ENCODE measurements at places on chromosomes 11 and 22.

GRCh38 chr22:44247346-44247745, 65.4 kb downstream of the SHISAL1 start:
- peak; percentile 6 for DNase-seq

DNA sequence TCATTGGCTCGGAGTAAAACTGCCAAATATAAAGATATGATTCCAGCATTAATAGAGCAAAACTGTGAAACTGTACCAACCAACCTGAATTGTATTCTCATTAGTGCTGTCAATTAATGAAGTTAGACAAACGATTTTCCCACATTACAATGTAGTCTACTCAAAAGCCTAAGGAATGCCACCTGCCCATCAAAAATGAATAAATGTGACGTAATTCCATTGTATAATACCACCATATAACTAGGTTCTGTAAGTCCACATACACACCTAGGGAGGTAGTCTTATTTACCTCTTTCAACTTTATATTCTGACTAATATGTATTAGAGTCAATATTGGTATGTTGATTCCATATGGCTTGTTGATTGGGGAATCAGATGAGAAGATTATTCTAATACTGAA, 76.2 kb downstream of the FAM76B start:
- no peak for DNase-seq

DNA sequence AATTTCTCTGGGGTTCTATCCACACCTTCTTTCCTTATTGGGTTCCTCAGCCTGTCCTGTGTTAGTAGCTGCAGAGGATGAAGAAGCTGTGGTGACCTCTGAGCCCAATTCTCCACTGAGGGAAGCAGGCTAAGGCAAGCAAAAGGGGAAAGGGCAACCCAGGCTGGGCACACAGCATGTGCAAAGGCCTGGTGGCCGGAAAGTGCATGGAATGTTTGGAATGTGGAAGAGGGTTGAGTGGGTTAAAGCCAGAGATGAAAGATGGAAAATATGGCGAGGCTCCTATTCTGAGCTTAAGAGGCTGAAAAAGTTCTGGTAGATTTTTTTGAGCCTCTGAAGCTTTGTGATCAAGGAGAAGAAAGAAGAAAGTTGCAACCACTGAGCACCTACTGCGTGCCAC, 247.1 kb downstream of the MIAT start:
- no peak for DNase-seq

DNA sequence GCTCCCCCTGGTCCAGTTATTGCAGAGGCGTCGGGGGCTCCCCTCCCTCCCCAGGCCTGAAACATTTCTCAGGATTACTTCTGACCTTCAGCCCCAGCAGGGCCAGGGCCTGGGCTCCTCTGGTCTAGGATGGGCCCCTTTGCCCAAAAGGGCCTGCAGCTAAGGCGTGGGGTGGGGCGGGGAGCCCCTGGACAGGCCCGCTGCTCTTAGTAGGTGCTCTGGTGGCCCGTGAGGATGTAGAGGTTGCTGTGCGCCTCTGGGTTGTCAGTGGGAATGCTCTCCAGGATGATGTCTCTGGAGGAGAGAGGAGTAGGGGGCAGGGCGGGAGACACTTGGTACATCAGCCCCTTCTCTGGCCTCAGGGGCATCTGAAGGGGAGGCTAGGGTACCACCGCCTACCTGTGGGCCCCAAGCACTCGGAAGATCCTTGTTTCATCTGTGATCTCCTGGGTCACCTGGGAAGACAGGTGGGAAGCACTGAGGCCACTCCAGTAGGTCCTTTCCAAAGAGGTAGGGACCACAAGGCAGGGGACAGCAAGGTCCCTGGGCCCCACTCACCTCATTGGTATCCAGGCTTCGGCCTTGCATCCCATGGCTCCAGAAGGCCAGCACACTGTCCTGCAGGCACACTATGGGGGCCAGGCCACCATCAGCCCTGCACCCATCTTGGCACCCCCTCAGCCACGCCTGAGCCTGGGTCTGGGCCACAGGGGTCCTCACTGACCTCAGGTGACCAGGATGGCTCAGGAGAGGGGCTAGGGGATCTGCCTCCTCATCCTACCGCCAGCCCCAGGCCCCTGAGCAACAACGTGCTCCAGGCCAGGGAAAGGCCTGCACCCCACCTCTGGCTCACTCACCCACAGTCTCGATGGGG, 11.2 kb upstream of the SF1 start:
- no peak for DNase-seq

DNA sequence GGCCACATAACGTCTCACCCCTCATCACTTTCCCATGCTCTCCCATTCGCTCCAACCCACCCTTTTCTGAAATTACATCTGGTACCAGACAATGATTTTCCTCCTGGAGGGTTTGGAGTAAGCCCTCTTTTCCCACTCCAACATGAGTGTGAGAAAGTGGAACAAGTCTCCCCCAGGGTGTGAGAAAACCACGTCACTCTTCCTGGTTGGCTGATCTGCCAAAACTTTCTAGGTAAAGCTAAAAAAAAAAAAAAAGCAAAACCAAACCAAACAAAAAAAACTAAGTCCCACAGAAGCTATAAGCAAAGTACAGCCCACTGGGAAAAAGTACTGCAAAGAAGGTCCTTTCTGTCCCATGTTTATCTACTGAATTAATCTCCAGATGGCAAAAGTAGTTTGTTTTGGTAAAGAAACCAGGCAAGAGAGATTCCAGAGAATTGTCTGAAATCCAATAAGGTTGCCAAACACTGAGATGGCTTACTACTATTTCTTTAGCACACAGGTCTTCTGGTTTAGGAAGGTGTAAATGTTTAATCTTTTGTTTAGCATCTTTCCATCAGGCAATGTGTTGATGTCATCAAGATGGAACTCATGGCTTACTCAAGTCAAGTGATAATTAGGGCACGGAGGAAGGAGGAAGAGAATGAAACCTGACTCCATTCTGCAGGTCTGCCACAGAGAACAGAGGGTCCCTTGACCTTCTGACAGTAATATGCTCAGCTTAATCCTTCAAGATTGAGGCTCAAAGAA, 395.6 kb downstream of the LARGE1 start:
- no peak for DNase-seq

DNA sequence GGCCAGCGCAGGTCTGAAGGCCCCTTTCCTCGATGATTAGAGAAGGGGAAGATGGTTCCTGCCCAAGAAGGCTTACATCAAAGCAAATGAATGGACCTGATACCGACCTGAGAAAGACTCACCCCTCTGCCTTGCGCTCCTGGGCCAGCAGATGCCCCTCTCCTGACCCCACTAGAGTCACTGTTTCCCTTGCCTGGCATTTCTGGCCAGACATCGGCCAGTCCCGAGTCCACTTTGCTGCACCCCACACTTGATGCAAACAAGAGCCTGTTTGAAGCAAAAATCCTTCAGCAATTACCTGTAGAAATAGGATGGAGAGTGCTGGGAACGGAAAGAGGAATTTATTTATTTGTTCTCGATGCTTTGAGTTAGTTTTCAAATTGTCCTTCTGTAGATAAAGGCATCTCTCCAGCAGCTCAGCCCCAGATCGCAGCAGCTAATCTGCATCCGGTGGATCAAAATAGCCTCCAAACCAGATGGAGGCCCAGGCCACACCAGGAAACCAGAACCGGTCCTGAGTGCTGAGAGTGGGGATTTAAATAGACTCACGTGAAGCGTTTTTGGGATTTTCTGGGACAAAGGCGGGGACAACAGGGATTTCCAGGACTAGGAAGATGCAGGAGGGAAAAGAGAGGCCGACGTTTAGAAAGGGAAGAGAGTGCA, 148.6 kb downstream of the TRIM29 start:
- DNase-seq: no peak

DNA sequence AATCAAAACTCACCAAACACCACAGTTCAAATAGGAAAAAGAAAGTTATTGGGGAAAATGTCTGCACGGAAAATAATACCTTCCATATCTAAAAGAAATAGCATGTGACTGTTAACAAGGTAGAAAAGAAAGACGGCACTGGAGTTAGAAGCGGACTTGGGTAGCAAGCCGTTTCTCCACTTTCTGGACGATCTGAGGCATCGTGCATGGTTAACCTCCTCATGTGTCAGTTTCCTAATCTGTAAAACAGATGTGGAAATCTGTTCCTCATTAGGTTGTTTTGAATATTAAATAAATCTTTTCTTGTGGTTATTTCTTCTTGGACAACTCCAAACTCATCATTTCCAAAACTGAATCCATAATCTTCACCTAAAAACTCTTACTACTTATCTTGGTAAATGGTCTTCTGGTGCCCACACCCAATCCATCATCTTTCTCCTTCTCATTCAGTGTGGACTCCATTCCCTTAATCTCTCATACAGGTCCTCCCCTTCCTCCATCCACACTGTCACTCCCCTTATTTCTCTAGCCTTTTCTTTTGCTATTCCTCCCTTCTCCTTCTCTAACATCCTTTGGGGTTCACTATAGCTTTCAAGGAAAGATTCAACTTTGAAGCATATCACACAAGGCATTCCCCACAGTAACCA, 53.5 kb downstream of the VSIG10L2 start:
- no peak for DNase-seq

- DNase-seq: no peak
Observed at GRCh38 chr11:75811485-75811884, 3.5 kb upstream of the UVRAG start.

GRCh38 chr11:67437082-67437808, at the start of gene PTPRCAP:
TSS of gene PTPRCAP (minus strand) at chr11:67437682. CDS start at chr11:67437619, 63 bp downstream.
- DNase-seq: peak; percentile 78

DNA sequence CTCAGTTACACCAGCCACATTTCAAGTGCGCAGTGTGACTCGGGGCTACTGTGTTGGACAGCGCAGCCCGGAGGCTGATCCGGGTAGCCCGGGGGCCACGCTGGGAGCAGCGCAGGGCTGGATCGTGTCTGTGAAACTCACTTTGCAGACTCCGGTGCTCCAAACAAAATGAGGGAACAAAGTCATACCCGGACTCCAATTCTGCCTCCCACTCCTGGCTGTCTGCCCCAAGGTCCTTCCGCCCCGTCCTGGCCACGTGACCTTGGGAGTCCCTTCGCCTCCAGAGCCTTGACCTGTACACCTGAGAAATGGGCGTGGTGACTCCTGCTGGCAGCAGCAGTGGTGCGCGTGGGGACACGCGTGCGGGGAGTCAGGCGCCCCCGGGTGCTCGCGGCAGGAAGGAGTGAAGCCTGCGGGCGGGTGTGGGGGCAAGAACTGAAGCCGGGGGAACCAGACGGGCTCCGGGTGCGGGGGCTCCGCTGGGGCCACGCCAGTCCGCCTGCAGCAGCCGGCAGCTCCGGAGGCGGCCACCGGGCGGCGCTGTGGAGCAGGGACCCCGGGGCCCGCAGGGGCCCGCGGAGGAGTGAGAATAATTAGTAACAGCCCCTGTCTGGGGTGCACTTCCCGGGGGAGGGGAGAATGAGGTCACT, 42.4 kb downstream of the KCNJ4 start:
- DNase-seq: peak; percentile 55

DNA sequence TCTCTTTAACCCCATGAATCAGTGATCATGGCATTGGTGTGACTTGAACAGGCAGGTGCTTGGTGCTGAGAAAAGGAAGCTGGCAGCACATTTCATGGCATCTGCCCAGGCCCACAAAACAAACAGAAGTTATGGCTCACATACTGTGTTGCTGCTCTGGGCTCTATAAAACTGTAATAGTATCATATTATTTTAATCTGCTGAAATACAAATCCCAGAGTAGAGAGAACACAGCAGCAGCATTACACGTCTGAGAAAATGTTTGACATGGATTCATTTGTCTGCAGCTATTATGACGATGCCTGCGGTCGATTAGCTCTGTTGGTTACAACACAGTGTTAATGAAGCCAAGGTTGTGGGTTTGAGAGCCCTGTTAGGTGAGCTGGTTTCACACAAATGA, 80.8 kb downstream of the ALX4 start:
- DNase-seq: no peak

GRCh38 chr11:2300290-2300935, 1.3 kb downstream of the C11orf21 start:
- peak; percentile 29 for DNase-seq

GRCh38 chr22:29259253-29259899, 8.4 kb downstream of the RHBDD3 start:
- DNase-seq: no peak

- no peak for DNase-seq
Observed at GRCh38 chr22:35726933-35727332, 9.3 kb downstream of the APOL5 start.

- DNase-seq: no peak
Observed at GRCh38 chr11:94664346-94664745, 97.2 kb downstream of the PIWIL4 start.

DNA sequence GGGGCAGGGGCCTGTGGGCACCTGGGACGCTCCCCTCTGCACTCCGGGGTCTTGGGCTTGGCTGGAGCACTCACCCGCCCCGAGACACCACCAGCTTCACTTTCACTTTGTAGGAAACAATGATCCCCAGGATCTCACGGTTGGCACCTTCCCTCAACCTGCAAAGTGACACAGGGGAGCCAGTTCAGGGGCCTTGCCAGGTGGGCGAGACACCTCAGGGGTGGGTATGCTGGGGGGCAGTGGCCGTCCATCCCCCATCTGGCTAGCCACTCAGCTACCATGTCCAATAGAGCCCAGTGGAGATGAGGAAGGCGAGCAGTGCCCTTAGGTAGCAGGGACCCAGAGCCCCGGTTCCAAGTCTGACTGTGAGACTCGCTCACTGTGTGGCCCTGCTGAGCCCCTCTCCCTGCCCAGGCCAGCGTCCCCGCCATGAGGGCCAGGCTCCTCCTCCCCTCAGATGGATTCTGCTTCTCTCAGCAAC, 32.3 kb downstream of the TPBGL start:
- DNase-seq: no peak

GRCh38 chr22:20084547-20085413, 4.7 kb downstream of the DGCR8 start:
- DNase-seq: no peak

GRCh38 chr22:44244265-44244822, 63.6 kb downstream of the PARVG start:
- no peak for DNase-seq

DNA sequence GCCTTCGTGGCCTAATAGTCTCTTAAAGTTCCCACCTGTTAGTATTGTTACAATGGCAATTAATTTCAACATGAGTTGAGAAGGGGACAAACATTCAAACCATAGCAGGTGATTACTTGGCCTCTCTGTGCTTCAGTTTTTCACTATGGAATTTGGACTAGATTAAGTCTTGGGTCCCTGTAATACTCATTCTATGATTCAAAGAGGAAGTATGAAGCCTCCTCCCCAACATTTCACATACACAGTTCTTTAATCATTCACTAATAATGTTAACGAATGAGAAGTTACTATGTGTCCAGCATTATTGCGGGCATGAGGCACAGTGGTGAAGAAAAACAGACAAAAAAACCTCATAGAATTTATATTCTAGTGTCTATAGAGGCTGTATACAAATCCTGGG, 19.9 kb upstream of the USP47 start:
- DNase-seq: no peak

GRCh38 chr22:29204455-29205183, 1.1 kb upstream of the EMID1 start:
- no peak for DNase-seq

DNA sequence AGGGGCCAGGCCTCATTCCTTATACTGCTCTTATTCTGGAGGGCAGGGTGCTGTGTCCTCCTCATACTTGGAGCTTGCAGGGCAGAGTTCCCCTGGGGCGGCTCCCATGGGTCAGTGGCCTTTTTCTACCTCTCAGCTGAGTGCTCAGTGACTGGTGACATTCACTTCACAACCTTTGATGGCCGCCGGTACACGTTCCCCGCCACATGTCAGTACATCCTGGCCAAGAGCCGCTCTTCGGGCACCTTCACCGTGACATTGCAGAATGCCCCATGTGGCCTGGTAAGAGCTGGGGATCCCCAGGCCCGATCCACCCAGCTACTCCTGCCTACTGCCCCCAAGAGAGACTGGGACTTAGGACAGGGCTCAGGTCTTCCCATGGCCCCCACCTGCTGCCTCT, 14.5 kb downstream of the OTOG start:
- no peak for DNase-seq
